Stimulated activated CD8-positive, alpha-beta memory T cell treated with anti-CD3 and anti-CD28 coated beads, Interleukin-15, amount 100 ng/mL, for 24 hours (primary cell): ENCODE measurements at places on chromosomes 1 and 21.

DNA sequence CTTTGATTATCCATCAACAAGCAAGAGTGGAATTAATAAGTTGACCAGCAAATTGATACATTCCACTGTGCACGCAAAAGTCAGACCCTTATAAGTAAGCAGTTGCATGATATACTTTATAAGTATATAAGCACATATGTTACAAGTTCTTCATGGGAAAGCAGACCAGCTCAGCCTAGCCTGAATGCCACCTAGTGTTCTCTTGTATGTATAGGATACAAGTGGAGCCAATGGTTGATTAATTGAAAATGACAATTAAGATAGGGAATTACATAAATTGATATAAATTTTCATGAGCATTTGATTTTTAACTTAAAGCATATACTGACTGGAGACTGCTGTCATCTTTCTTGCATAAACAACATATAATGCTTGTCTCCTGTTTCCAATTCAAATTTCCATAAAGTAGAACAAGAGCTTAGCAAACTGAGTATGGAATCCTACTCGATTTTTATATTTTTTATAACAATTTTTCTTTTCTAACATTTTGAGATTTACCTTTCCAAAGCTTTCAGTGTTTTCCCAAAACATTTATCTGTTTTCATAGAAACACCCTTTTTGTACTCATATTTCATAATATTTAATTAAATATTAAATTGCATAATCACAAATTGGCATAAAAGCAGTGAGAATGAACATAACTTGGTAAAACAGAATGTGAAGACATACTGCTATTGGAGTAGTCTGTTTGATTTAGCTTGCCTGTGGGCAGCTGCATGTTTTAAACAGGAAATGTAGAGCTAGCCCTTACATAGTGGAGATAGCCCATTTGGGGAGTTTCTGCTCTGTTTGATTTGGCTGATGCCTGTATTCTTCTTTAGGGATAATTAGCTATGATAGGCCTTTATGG is 62.8 kb downstream of the MAGI3 start:
- DNase-seq, result no peak

- DNase-seq, result no peak
Observed at GRCh38 chr1:106921186-106921585, 135.3 kb upstream of the PRMT6 start.

DNA sequence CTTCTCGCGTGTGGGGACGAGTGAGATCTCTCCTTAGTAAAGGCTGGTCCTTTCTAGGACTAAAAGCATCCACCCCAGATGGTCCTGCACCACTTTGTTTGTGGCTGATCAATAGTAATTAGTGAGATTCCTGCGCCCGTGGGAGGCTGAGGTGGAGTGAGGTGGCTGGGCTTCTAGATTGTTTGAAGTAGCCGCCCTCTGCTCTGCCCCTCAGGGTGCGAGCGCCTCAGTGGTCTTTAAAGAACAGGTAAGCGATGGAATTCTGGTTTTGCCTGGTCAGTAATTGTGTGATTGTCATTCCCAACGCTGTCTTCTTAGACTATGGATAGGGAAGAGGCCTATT is 20.7 kb downstream of the PEX14 start:
- DNase-seq, result no peak

GRCh38 chr1:94723894-94724293 is 96.3 kb upstream of the SLC44A3 start:
- no peak for DNase-seq

DNA sequence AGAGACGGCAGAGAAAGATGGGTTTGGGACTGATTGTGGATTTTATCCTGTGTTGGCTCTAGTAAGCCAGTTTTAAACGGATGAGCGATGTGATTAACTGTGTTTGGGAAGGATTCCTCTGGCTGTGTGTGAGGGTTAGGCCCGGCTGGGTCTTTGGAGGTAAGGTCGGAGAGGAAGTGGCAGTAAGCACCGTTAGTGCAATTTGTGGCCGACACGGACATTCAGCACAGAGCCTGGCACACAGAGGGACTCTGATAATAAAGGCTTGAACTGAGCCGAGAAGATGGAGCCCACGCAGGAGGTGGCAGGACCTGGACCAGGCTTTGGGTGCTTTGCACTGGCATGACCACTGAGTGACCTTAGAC is 1.3 kb downstream of the MTFR1L start:
- DNase-seq, result no peak

DNA sequence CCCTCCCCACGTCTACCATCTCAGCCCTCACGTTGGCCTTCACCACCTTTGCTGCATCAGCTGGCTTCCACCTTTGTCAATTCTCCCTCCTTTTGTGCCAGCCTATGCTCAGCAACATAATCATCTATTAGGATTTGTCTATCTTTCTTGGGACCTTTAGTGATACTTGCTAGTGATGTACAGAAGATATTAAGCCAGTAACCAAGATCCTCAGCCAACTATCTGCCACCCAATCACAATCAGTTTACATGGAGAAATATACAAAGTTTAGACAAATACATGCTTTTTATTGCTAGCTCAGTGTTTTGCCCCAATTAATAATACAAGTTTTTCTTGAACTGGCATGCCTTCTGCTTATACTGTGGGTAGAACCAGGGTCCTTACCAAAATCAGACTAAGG is 172.3 kb downstream of the TPR start:
- no peak for DNase-seq

DNA sequence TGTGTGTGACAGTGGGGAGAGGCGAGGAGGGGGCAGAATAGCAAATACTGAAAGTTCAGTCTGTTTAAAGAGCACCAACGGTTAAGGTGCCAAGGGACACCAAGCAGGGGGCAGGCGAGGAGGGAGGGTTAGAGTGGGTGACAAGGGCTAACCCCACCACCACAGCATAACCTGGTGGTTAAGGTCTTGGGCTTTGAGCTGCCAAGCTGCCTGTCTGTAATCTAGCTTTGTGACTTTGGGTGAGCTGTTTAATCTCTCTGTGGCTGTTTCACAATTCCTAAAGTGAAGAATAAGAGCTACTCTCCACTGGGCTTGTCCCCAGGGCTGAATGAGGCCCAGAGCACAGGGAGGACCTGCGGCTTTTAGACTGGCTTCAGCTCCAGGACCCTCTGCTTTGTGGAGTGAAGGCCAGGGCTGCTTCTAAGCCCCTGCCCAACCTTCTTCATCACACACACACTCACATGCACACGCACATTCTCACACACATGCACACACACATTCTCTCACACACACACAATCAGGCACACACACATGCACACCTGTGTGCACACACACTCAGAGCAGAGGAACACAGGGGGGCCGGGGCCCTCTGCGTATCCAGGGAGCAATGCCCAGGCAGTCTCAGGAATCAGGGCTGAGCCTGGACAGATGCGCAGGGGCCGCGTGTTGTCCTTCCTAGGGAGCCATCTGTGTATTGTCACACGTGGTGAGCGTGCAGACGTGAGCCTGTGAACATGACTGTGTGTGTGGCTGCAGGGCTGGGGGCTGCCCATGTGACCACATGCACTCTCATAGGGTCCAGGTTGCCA is 101.6 kb upstream of the TARDBP start:
- DNase-seq, result no peak

- peak; percentile 13 for DNase-seq
Observed at GRCh38 chr1:200302192-200302920, 107.5 kb downstream of the ZNF281 start.

DNA sequence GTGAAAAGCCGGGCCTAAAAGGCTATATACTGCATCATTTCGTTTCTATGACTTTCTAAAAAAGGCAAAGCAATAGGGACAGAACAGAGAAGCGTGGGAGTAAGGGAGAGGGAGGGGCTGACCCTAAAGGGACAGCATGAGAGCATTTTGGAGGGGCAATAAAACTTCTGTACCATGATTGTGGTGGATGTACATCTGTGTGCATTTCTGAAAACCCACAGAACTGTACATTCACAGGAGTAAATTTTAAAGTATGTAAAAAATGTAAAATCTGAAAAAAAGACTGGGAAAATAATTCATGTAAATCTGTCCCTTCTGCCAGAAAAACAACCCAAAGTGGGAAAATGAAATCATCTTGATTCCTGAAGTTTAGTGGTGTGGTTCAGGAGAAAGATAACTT is 235.4 kb downstream of the CENPF start:
- no peak for DNase-seq
